ENCODE measurements at places on chromosomes 16 and 17.
A peak's percentile ranks its signal among the peaks of the same experiment; 100 is the strongest.

GRCh38 chr16:89920723-89921122 lies 2.1 kb downstream of the MC1R start:
- no peak for DNase-seq

- no peak for DNase-seq
Measured at GRCh38 chr17:75856062-75856756, 1.1 kb upstream of the WBP2 start.

DNA sequence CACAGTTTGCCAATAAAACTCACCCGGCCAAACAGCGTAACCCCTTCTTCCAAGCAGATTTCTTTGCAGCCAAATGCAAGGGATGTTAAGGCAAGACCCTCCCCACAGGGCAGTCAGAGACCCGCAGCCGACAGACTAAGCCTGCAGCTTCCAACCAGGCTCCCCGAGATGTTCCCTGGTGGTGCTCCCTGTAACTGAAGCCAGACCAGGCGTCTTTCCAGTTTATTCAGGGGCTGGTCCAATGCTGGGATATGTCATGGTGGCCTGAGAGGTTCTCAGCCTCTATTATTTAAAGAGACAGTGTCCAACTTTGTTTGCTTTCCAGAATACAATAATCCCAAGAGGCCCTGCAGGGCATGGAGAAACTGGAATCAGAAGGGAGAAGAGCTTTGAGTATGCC lies at the start of gene PMP22:
TSS of gene PMP22 (minus strand) at position 196 of the 400 bp plus-strand sequence. CDS start 4,599 bp downstream, outside the sequence.
- no peak for DNase-seq

DNA sequence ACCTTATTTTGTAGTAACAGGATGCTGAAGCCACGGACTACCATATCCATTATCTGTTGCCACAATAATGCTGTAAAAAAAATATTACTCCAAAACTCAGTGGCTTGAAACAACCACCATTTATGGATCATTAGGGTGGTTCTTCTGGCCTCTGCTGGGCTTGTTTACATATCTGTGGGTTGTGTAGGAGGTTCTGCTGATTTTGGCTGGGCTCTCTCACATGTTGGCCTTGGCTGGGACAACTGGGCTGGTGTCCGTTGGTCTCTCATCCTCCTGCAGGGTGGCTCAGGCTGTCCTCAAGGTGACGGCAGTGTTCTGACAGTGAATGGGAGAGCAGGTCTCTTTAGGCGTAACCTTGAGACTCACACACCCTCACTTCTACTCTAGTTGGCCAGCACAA lies 76.0 kb downstream of the GPR139 start:
- DNase-seq = no peak

- no peak for DNase-seq
Measured at GRCh38 chr17:33052856-33053255, 61.2 kb downstream of the SPACA3 start.

- DNase-seq = no peak
Measured at GRCh38 chr16:29784157-29784556, 6.1 kb downstream of the ZG16 start.

GRCh38 chr16:11479916-11480315 lies 106.8 kb downstream of the LITAF start:
- no peak for DNase-seq

GRCh38 chr17:75228847-75229246 lies 23.4 kb downstream of the NUP85 start:
- no peak for DNase-seq

GRCh38 chr17:7173687-7174602 lies 5.2 kb downstream of the ASGR1 start:
- no peak for DNase-seq

DNA sequence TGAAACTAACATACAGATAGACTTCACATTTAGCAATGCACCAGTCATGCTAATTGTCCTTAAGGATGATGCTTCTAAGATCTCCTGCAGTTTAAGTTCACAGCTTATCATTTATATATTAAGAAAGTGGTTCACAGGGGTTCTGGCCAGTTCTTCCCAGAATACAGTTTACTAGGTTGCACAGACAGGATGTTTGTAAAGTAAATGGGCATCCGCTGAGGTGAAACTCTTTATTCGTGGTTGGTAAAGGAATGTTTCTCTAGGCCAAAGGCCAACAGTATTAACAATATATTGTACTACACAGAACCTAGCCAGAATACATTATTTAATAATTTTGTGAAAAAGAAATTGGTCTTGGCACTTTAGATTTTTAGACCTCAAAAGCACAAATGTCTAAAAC lies 1427.3 kb downstream of the CDH8 start:
- no peak for DNase-seq

- DNase-seq = no peak
Measured at GRCh38 chr17:19298569-19299213, 61.5 kb downstream of the EPN2 start.

DNA sequence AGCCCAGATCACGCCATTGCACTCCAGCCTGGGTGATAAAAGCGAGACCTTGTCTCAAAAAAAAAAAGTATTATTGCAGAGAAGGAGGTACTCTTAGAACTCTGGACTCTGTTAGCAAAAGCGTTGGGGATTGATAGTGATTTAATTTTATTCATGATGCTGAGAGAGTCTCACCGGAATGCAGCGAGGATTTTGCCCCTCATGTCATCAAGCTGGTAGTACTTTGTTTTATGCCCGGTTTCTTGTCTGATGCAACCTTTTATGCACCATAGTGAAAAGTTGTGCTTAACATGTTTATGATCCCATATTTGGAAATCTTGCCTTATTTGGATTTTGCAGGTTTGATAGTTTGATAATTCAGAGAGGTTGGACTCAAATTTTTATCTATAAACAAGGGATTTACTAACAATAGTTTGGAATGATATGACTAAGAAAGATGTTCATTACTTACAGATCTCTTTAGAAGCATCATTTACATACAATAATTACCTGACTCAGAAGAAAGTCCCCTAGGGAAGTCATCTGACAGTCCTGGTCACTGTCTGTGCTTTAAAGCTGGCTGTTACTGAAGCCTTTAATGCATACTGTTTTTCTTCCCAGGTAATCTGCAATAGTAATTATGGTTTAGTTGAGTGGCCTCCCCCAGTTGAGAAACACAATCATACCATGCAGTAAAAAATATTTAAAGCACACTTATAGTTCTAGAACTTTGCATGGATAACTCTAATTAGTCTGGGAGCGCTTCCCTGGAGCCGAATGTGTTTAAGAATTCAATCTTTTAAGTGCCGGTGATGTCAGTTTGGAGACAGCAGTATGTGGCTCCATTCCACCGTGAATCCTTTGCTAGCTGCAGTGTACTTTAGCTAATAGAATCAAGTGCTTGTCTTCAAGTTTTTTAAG lies 120.9 kb downstream of the PRKCA start:
- no peak for DNase-seq

DNA sequence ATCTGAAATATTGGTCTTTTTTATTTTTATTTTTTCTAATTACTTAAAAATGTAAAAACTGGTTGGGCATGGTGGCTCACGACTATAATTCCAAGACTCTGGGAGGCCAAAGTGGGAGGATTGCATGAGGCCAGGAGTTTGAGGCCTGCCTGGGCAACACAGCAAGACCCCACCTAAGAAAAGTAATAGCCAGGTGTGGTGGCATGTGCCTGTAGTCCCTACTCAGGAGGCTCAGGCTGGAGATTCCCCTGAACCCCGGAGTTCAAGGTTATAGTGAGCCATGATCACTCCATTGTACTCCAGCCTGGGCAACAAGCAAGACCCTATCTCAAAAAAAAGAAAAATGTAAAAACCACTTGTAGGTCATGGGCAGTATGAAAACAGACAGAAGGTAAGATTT lies 36.8 kb upstream of the CDH3 start:
- no peak for DNase-seq

- no peak for DNase-seq
Measured at GRCh38 chr16:86580063-86580790, 1.9 kb downstream of the FOXL1 start.

- no peak for DNase-seq
Measured at GRCh38 chr16:49183911-49184310, 97.7 kb downstream of the CBLN1 start.

GRCh38 chr16:1564325-1564724 lies 30.9 kb downstream of the TMEM204 start:
- no peak for DNase-seq

- DNase-seq = no peak
Measured at GRCh38 chr16:30903596-30903995, 7.2 kb downstream of the CTF1 start.

DNA sequence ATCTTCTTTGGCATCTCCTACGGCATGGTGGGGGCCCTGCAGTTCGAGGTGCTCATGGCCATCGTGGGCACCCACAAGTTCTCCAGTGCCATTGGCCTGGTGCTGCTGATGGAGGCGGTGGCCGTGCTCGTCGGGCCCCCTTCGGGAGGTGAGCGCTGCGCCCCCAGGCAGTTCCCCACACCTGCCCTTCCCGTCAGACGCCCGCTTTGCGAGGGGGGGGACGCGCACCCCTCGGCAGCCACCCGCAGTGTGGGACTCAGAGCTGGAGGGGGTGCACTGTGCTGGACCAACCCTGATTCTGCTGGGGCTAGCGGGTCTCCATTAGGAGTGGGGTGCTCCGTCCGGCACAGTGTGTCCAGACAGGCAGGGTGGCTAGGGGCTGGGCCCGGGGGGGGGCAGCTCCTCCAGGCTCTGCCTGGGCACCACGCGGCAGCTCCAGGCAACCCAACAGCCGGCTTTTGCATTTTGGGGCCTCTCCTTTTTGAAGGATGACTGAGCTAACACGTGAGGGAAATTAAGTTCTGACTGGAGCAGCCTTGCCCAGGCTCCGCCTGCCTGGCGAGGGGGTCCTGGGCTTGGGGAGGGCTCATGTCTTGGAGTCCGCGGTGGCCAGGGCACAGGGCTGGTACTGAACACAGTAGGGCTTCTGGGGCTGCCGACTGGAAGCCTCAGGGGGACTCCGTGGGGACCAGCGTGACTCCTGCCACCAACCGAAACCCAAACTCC lies 9.1 kb downstream of the SLC16A3 start:
- DNase-seq = no peak

- DNase-seq = no peak
Measured at GRCh38 chr17:48433896-48434295, 3.9 kb upstream of the SKAP1 start.

DNA sequence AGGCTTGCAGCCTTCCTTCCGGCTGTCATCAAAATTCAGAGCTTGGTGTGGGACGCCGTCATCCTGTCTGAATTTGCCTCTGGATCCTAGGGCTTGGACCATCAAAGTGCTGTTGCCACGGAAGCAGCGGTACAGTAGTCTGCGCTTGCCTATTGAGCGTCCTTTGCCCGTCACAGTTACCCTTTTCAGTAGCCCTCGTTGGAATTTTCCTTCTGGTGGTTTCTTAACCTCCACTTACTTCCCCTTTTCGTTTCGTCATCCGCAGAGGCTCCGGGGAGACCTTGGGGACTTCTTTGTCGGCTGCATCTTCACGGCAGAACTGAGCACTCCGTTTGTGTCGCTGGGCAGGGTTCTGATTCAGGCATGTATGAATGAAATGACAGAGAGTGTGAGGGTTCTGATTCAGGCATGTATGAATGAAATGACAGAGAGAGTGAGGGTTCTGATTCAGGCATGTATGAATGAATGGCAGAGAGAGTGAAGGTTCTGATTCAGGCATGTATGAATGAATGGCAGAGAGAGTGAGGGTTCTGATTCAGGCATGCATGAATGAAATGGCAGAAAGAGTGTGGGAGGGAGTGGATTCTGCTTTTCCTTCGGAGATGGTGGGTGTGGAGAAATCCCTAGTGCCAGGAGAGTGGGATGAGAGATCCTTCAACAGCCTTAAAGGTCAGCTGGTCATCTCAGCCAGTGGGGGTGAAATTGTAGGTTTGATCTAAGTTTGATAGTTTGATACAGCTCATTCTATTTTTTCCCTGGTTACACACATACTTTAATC lies 8.0 kb downstream of the TLCD3A start:
- DNase-seq = no peak

DNA sequence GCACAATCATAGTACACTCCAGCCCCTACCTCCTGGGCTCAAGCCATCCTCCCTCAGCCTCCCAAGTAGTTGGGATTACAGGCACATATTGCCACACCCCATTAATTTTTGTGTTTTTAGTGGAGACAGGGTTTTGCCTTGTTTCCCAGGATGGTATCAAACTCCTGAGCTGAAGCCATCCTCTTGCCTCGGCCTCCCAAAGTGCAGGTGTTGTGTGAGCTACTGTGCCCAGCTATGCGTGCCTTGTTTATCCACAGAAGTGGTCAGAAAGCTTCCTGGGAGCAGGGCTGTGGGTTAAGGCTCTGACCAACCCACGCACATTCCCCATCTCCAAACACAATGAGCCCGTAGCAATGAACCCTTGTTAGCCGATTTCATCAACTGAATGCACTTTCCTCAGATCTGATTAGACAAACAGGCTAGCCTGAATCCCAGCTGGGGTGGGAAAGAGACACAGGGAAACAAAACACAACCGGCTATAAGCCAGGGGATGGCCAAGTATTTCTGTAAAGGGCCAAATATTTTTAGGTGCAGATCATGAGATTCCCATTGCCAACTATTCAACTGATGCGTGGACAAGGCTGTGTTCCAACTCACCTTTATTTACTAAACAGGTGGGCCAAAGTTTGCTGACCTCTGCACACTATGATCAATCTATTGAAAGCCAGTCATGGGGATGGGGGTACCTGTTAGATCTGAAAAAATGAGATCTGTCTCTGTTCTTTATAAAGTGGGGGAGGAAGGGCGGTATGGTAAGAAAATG lies 193.6 kb downstream of the CPPED1 start:
- no peak for DNase-seq

GRCh38 chr16:1466968-1467521 lies 7.8 kb downstream of the CLCN7 start:
- DNase-seq = no peak

DNA sequence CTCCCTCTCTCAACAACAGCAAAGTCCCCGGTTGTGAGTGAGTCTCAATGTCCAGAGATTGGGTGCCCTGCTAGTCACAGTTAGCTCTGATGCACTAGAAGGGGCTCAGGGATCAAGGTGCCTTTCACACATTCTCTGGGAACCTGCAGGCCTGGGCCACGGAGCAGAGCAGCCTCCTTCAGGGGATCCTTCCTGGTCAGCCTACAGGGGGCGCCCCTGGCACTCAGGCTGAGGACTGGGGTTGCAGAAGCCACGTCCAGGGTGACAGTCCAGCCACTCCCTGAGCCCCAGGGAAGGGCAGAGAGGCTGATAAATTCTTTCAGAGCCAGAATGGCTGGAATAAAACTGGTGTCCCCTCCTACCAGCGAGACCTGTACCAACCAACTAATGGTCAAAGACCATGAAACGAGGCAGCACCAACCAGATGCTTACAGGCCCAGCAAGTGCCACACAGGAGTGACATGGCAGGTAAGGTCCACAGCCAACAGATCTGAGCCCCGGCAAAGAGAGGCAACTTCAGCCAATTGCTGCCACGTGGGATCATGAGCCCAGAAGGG lies 43.5 kb downstream of the ST3GAL2 start:
- DNase-seq = peak; percentile 19

DNA sequence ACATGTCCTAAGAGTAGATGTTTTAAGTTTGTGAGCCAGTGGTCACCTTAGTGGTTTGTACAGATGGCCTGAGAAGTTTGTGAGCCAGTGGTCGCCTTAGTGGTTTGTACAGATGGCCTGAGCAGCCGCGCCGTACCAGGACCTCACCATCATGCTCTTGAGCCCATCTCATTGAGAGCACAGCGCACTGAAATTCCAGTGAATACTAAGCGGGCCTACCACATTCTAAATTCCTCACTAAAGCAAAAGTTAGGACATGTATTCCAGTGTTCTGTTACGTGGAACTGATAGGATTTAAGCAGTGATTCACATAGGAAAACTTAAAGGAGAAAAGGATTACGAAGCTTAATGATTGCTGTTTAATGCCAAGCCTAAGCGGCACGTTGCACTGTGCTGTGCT lies 3.9 kb downstream of the USP10 start:
- no peak for DNase-seq

- no peak for DNase-seq
Measured at GRCh38 chr17:3927628-3928340, 11.5 kb upstream of the P2RX1 start.
